ENCODE measurements at places on chromosomes 3 and 15.
A peak's percentile ranks its signal among the peaks of the same experiment; 100 is the strongest.

DNA sequence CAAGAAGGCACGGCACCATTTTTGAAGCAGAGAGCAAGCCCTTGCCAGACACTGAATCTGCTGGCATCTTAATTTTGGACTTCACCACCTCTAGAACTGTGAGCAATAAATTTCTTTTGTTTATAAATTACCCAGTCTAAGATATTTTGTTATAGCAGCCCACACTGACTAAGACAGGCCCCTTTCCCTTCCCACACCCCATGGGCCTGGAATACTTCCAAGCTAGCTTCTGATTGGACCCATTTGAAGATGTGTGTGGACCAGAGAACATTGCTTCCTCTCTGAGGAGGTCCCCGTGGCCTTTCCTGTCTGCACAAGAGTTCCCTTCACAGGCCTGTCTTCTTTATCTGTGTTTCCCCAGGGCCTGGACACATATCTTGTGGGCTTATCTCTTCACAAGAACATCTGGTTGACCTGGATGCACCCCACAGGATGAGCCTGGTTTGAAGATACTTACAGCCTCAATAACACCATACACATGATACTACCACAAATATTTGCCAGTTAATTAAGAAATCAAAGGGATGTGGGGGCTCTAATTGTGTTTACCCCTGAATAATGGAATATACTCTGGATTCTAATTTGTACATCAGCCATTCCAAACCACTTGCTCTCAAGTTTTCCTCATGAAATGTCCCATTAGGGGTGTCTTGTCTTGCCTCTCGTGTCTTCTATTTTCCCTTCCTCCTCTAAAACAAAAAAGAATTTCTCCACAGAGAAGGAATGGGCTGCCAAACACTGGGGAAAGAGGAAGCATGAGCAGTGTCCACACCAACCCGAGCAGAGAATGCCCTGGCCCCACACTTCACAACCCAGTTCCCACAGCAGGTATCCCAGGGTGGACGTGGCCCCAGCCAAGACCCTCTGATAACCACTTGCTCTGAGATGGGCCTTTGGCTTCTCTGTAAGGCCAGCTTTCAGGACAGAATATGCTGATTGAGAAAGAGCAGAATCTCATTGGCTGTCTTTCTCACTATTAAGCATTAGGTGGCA is 42.5 kb downstream of the GLB1 start:
- no peak for DNase-seq

DNA sequence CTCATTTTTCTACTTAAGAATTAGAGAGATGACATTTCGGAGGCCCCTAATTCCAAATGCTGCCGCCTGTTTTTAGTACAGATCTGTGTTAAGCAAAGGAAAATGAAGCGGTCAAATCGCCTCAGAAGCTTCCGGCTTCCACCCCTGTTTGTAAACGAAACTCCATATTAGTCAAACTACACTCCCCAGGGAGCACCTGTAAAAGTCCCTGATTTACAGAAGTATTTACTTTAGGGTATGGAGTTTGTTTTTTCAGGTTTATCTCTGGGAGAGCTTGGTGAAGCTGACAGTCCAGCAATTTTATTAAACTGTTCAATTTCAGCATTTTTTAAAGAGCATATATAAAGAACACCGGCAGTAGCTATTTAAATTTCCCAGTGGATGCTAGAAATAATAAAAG is 319.8 kb downstream of the FHIT start:
- no peak for DNase-seq

- DNase-seq, result no peak
Observed at GRCh38 chr15:78167227-78167888, 18.2 kb downstream of the IDH3A start.

GRCh38 chr3:193548406-193548805 is 6.3 kb downstream of the ATP13A4 start:
- no peak for DNase-seq

- DNase-seq, result no peak
Observed at GRCh38 chr15:26166429-26166828, 303.3 kb upstream of the ATP10A start.

DNA sequence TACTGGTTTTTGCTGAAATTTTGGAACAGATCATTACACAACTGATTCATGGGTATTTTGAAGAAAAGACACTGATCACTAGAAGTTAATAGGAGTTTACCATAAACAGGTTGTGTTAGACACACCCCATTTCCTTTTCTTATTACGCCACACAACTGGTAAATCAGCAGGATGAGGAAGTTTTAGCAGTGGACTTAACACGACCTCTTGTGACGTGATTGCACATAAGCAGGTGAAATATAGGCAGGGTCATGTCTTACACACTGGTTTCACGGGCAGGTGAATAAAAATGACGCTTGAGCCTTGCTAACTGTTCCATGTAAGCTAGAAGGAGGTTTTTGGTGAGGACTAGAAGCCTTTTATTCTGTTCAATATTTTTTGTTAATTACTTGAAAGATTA is 27.1 kb upstream of the TPRG1 start:
- DNase-seq, result no peak

DNA sequence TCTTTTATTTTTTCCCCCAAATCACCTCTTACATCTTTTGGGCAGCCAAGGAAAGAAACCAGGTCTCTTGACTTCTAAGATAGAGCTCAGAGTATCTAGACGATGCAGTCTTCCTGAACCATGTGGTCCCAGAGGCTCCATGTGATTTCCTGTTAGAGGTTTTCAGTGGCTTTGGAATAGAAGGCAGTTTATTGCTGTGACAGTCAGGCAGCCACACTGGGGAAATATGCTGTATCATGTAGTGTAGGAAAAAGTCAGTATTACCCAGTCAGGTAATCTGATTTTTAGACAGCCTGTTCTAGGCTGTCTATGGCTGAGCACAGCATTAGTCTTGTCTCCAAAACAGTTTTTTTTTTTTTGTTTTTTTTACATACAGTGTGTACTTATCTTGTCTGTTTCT is 294.3 kb downstream of the THSD4 start:
- no peak for DNase-seq

- DNase-seq, result no peak
Observed at GRCh38 chr15:71249986-71250385, 134.7 kb downstream of the THSD4 start.

- DNase-seq, result no peak
Observed at GRCh38 chr3:120566243-120566975, 29.7 kb upstream of the NDUFB4 start.

- DNase-seq, result no peak
Observed at GRCh38 chr3:161038725-161039124, 66.4 kb downstream of the B3GALNT1 start.

- DNase-seq, result no peak
Observed at GRCh38 chr3:43659250-43659880, 31.4 kb upstream of the ABHD5 start.

DNA sequence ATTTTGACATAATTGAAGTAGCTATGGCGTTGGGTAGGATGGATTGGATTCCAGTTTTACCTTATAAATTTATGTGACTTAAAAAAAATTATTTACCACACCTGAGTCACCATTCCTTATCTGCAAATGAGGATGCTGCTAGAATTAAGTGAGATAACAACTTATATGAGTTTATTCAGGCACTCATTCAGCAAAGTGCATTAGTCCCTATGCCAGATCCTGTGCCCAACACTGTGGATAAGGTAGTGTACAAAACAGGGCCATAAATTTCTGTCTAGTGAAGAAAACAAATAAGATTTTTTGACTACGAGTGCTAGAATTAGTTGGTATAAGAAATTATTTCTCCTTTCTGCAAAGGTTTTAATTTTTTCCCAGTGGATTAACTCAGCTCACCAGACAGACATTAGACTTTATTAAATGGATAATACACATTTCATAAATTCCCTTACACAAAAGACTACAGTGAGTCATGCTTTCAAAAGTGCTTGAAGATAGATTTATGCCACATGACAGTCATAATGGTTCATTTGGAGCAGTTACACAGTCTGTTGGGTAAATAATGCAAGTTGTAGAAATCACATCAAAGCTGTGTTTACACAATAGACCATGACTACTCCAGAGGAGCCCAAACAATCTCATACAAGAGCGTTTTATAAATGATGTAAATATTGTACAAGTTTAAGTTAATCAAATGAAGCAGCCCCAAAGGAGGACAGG is 129.9 kb upstream of the TGFBR2 start:
- DNase-seq, result no peak

- DNase-seq, result no peak
Observed at GRCh38 chr3:136788154-136788553, 30.8 kb upstream of the SLC35G2 start.

DNA sequence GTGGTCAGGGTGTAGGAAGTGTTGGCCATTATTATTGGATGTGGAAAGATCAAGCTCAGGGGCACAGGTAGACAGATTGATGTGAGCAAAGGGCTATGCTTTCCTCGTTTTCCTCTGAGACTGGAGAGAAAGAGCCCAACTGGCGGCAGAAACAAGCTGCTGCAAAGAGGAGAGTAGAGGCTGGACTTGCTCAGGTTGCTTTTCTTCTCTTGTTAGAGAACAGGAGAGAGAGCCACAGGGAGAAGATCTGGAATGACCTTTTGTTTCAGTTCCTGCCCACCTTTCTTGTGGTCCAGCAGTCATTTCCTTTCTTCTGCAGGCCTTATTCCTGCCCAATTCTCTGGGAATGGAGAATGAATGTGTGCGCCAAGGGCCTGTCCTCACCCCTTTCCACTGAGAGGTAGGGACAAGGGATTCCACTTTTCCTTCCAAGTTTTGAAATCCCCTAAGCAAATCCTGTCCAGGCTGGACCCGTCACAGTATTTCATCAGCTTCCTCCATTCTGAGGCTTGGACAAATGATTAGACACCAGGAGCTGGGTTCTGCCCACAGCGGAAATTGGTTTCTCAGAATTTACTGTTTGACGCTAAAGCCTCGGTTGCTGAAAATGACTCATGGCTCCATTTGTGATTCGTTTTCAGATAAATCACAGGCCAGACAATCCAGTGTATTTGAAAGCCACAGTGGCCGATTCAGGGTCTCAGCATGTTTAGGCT is 16.1 kb downstream of the ZNF80 start:
- DNase-seq, result no peak

DNA sequence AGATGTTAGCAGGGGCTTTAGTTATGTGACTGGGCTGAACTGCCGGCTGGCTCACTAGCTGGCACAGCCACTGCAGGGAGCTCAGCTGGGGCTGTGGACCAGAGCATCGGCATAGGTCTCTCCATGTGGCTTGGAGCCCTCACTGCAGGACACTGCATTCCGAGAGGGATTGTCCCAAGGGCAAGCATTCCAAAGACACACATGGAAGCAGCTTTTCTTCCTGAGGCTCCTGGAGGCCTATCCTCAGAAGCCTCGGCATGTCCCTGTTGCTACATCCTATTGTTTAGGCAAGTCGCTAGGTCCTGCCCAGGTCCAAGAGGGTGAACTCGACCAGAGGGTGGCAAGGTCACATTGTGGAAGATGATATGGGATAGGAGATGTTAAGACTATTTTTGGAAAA is 209.8 kb downstream of the PLCL2 start:
- DNase-seq, result no peak

GRCh38 chr15:83746231-83746630 is 92.3 kb downstream of the ADAMTSL3 start:
- DNase-seq, result no peak

- DNase-seq, result no peak
Observed at GRCh38 chr3:149554826-149555225, 80.3 kb downstream of the TM4SF4 start.

DNA sequence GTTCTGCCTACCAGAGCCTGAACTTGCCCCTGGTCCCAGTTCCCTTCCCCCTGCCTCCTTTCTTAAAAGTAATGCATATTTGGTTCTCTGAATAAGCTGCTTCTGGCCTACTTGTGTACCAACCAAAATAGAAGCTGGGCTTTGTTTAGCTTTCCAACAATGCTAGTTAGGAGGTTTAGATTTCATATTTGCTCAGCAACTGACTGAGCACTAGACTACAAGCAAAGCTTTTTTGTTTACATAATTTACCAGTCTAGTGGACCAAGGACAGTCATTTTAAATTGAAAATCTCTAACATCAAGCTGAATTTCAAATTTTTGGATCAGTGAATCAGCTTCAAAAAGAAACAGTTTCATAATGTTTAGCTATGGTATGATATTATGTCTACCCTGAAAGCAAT is 331.2 kb downstream of the ULK4 start:
- DNase-seq, result no peak

GRCh38 chr3:86257955-86258641 is 732.9 kb downstream of the VGLL3 start:
- DNase-seq, result no peak

- no peak for DNase-seq
Observed at GRCh38 chr3:119322021-119322834, 28.0 kb downstream of the ARHGAP31 start.

DNA sequence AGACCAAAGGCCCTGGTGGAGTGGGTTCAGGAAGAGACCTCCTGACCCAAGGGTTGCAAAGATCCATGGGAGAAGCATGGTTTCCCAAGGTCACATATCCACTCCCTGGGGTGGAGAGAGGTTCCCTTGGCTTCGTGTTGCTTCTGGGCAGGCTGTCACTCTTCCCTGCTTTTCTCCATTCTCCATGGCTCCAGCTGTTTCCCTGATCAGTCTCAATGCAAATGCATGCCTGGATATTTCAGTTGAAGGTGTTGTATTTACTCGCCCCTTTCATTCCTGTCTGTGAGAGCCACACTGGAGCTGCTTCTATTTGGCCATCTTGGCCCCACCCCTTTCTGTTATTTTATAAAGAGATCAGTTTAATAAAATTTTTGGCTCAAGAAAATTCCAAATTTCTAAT is 95.0 kb upstream of the PLSCR4 start:
- no peak for DNase-seq

DNA sequence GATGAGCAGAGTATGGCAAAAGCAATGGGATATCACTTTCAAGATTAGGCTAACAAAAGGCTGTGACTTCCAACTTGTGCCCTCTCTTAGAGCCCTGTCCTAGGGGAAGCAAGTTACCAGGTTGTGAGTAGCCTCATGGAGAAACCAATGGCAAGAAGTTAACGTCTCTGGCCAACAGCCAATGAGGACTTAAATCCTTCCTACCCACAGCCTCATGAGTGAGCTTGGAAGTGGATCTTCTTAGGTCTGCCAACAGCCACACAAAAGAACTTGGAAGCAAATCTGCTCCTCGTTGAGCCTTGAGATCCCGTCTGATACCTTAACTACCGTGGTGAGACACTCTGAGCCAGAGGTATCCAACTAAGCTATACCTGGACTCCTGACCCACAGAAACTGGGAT is 5.7 kb downstream of the NME9 start:
- DNase-seq, result no peak

GRCh38 chr3:72133329-72134011 is 348.5 kb upstream of the PROK2 start:
- DNase-seq, result no peak

- DNase-seq, result no peak
Observed at GRCh38 chr3:71754610-71755253, 1.1 kb downstream of the GPR27 start.

DNA sequence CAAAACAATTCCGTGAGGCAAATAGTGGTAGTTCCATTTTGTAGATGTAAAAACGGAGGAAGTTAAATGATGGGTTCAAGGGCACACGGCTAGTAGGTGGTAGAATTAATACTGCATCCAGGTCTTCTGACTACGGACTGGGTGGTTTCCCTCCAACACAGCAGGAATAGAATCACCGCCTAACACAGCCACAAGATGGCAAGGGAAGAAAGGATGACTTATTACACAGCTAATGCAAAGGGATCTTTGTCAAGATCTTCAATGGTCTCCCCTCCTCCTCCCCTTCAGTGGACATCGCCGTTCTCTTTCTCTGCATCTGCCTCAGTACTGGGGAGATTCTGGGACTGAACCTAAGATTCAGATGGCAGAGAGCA is 524 bp upstream of the TOPBP1 start:
- DNase-seq, result peak; percentile 30

- no peak for DNase-seq
Observed at GRCh38 chr3:29416514-29416913, 135.6 kb downstream of the RBMS3 start.
